ENCODE measurements at places on chromosomes 11 and 22.
A peak's percentile ranks its signal among the peaks of the same experiment; 100 is the strongest.

DNA sequence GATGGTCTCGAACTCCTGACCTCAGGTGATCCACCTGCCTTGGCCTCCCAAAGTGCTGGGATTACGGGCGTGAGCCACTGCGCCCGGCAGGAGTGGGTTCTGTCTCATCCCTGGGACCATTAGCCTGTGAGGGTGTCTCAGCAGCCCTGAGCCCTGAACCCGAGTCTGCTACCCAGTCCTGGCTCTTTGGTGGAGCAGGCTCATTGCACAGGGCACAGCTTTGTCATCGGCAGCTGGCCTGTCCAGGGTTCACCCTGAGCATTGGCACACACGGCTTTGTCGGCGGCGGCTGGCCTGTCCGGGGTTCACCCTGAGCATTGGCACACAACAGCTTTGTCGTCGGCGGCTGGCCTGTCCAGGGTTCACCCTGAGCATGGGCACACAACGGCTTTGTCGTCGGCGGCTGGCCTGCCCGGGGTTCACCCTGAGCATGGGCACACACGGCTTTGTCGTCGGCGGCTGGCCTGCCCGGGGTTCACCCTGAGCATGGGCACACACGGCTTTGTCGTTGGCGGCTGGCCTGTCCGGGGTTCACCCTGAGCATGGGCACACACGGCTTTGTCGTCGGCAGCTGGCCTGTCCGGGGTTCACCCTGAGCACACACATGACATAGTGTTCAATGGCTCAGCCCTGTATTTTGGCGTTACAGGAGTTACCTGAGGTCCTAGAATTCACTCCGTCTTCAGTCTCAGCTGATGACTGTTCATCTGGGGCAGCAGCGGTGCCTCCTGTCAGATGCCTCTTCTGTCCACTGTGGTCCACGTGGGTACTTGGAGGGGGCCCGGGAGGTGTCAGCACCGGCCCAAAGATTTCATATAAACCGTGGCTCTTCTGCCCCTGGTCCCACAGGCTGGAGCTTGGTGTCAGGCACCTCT lies 1082.5 kb downstream of the BRD1 start:
- DNase-seq, result no peak

GRCh38 chr11:64229744-64230170 lies 591 bp upstream of the DNAJC4 start:
- no peak for DNase-seq

DNA sequence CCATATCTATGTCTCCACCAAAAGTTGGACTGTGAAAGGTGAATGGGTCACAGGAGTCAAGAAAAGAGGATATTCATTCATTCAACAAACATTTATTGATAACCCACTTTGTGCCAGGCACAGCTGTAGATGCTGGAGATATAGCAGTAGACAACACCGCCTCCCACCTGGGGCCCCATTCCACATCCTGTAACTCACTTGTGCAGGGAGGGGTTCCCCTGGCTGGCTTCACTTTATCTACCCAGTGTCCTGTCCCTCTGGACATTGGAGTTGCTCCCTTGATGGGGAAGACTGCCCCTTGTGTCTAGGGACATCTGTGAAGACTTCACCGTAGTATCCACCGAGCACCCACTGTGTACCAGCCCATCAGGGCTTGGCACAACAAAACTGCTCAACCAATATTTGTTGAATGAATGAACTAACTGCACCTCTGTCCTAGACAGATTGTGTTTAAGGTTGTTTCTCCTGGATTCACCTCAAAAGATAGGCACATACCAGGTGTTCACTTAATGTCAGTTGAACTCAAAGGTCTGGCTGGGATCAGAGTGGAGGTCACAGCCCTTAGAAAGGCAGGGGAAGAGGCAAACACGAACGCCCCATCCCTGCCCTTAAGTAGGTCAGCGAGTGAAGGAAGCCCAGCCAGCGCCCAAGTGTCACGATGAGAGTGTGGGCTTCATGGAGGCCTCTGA lies 1.4 kb upstream of the OVOL1 start:
- no peak for DNase-seq

DNA sequence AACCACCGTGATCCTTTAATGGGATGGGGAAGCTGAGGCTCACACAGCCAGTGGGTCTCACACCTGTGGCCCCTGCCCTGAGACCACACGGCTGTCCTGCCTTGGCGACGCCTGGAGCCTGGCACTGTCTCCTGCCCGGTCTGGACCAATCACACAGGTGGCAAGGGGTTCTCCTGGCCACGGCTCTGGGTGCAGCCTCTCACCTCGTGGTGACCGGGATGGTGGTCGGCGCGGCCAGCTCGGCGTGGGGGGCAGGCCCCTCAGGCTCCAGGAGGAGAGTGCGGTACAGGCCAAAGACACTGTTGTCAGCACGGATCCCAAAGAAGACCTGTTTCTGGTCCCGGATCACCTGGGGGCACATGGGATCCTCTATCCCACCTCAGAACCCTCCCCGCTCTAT lies 8.7 kb downstream of the ANO9 start:
- DNase-seq, result no peak

DNA sequence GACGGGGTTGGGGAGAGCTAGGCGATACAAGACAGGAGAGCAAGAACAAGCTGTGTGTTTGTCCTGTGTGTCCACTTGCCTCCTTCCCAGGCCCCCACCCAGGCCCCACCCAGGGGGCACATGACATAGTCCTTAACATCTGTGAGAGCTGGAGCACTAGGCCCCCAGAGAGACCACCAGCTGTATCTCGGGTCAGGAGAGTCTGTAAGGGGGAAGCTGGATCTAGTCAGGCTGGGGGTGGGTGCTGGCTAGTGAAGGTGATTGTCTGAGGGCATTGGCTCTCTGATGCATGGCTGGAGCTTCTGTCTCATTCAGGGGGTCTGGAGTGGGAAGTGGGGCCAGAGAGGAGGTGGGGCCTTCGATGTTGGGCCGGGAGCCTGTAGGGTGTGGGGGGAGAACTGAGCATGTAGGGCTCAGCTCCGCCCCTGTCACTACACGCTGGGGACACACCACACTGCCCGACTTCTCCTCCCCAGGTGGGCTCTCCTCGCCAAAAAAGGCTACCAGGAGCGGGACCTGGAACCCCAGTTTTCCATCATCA lies 571 bp downstream of the P2RX6 start:
- no peak for DNase-seq

DNA sequence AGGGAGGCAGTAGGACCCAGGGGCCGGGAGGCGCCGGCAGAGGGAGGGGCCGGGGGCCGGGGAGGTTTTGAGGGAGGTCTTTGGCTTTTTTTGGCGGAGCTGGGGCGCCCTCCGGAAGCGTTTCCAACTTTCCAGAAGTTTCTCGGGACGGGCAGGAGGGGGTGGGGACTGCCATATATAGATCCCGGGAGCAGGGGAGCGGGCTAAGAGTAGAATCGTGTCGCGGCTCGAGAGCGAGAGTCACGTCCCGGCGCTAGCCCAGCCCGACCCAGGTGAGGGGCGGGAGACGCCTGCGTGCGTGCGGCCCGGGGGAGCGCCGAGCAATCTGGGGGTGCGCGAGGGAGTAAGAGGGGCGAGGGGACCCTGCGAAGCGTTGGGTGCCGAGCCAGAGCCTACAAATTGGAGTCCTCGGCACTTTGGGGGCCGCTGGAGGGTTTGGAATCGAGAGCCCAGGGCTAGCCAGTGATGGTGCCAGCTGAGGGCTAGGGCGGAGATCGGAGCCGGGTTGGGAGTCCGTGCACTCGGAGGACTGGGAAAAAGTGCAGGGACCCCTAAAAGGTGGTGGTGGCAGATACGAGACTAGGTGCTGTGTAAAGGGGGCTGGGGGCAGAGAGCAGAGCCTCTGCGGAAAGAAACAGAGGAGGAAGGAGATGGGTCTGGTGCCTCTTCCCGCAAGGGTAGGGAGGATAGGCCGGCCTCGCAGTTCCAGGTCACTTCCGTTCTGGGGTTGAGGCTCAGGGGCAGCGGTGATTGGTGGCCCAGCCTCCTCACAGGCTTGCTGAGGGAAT lies at the start of gene SERPINH1:
Gene SERPINH1, plus strand, starts transcription at position 206 of the 788 bp plus-strand sequence. CDS start 4,097 bp downstream, outside the sequence.
- DNase-seq, result no peak

- no peak for DNase-seq
Observed at GRCh38 chr22:49951000-49951677, 9.4 kb upstream of the PIM3 start.

GRCh38 chr11:60111793-60112192 lies 23.3 kb downstream of the MS4A2 start:
- DNase-seq, result no peak

- DNase-seq, result peak; percentile 60
Observed at GRCh38 chr11:73143126-73143838, 1.2 kb upstream of the FCHSD2 start.

- no peak for DNase-seq
Observed at GRCh38 chr11:113614097-113614496, 92.0 kb downstream of the TMPRSS5 start.

DNA sequence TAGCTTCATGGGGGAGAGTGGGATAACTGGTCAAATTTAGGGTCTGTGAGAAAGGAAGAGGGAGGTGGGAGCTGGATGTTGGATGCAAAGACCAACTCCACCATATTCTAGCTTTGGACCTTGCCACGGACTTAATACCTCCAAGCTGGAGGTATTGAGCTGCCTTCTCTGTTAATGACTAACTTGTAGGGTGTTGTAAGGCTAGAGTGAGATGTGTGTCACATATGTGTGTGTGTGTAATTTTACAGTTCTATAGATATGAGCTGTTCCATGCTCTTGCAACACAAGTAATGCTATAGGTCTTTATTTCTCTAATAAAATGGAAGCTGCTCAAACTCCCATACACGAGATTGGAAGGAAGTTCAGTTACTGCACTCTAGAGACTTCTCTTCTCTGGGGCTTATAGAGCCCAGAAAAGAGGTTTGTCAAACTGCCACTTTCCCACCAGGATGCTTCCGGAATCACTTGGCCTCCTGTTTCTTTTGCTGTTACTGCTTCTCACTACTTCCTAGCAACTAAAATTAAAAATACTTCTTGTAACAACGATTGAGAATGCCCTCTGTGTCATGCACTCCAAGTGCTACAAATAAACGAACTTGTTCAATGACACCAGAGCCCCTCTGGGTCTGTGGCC lies 16.0 kb upstream of the FJX1 start:
- no peak for DNase-seq

DNA sequence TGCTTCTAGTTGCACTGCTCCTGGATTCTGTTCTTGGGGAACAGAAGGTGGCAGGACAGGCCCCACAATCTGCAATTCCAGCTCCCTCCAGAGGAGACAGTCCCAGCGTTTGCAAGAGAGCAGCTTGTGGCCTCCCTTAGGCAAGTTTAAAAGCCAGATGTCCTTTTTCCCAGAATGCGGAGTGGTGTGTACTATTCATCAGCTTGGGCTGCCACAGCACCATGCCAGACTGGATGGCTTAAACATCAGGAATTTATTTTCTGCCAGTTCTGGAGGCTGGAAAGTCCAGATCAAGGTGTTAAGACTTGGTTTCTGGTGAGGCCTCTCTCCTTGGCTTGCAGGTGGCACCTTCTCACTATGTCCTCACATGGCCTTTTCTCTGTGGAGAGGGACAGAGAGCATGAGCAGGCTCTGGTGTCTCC lies 11.7 kb downstream of the MIAT start:
- DNase-seq, result no peak

DNA sequence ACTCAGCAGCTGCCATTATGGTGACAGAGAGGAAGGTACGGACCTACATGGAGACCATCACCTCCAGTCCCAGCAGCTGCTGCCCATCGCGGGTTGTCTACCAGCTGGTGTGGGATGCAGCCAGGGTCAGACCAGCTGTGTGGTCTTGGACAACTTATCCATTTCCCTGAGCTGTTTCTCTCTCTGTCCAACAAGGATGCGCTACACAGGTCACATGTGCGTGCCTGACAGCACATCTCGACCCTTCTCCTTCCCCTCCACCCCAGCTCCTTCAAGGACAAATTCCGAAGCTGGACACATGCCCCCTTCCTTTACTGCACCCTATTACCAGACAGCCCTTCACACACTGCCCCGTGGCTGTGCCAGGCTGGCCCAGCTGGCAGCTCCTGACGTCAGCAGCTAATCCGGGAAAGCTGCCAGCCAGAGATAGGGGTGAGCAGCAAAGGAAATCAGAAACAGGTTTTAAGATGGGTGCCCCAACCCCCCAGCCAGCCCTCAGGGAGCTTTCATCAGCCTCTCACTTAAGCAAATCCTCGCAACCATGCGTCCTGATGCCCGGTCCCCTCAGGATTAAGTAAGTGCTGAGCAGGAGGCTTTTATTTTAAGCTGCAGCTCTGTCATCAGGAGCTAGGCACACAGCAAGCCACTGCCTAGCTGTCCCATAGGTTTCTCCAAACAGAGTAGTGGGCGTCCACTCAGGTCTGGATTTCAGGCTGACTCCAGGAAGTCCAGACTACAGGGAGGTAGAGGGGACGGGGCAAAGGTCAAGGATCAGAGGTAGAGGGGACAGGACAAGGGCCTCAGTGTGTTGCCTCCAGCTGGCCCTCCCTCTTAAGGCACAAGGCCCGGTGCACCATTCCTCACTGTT lies 20.3 kb downstream of the TEF start:
- DNase-seq, result no peak
